ENCODE measurements at places on chromosomes 5 and 9. TPM values are rescaled to one million over a fixed set of nuclear protein-coding genes. Genes with fewer than 3 reads are reported as not detected.

The PCDHGA7 gene
- 0.92 TPM for total RNA-seq

The ADAMTS12 gene
- total RNA-seq, result 1.6 TPM

The ANXA2R gene
- total RNA-seq, result 0.35 TPM

The GARNL3 gene
- 3.5 TPM for total RNA-seq

The GLDC gene
- 1.7 TPM for total RNA-seq

The IRX2 gene
- 46.8 TPM for total RNA-seq

The SLC34A3 gene
- 0.14 TPM for total RNA-seq

The SLC36A2 gene
- not detected for total RNA-seq

The WDR38 gene
- not detected for total RNA-seq

The CD74 gene
- 9.1 TPM for total RNA-seq
